ENCODE measurements at places on chromosomes 5 and 9.

- DNase-seq, result peak; percentile 18
Observed at GRCh38 chr5:127358740-127359139, 68.1 kb downstream of the MEGF10 start.

- no peak for DNase-seq
Observed at GRCh38 chr9:88824711-88825110, 166.6 kb upstream of the S1PR3 start.

GRCh38 chr9:127457191-127457878 is 6.0 kb downstream of the LRSAM1 start:
- DNase-seq, result no peak

GRCh38 chr9:114364134-114365041 is 23.4 kb downstream of the AKNA start:
- DNase-seq, result peak; percentile 82

GRCh38 chr9:27395484-27395921 is 98.6 kb upstream of the EQTN start:
- no peak for DNase-seq

- no peak for DNase-seq
Observed at GRCh38 chr5:186091-187041, 4.9 kb upstream of the LRRC14B start.

DNA sequence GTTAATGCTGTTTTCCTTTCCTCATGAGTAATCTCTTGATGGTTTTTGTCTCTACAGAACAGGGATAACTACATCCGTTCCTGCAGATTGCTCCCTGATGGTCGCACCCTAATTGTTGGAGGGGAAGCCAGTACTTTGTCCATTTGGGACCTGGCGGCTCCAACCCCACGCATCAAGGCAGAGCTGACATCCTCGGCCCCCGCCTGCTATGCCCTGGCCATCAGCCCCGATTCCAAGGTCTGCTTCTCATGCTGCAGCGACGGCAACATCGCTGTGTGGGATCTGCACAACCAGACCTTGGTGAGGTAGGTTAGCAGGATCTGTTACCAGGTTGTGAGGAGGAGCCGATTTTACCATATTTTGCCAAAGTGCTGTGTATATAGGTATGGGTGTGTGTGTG is 148.2 kb downstream of the TLE4 start:
- no peak for DNase-seq

GRCh38 chr9:87678650-87679355 is 47.1 kb upstream of the CTSL start:
- DNase-seq, result peak; percentile 59

- no peak for DNase-seq
Observed at GRCh38 chr9:114370968-114371320, 16.8 kb downstream of the AKNA start.

- peak; percentile 79 for DNase-seq
Observed at GRCh38 chr9:107484117-107484723, 5.3 kb downstream of the KLF4 start.

DNA sequence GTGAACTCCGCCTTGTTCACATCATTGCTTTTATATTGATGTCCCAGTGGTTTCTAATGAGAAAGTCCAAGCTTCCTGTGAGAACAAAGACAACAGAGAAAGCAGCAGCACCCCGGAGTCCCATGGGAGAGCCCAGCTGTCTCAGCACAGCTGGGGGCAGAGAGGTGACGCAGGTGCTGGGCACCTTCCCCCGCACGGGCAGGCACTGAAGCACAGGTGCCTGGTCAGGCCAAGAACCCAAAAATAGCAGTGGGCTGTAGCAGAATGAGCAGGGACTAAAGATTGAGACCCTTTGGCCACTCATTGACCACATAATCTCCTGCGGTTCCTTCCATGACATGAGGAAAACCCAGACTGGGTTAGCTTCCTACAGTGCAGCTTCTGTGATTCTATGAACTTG is 18.8 kb downstream of the SRD5A1 start:
- DNase-seq, result no peak

Data from inflammatory macrophage (primary cell).